Activated naive CD4-positive, alpha-beta T cell treated with anti-CD3 and anti-CD28 coated beads for 36 hours (primary cell): ENCODE measurements at places on chromosomes 1 and 21. TPM values are rescaled to one million over a fixed set of nuclear protein-coding genes. Genes with fewer than 3 reads are reported as not detected.

GRCh38 chr1:234921266-234922062 is 207.2 kb downstream of the TOMM20 start:
- no peaks in the 10 kb centered on the region for H3K36me3 ChIP-seq
- H3K4me3 ChIP-seq, result no peak overlapping the region

GRCh38 chr21:26448751-26449150 is 124.3 kb downstream of the CYYR1 start:
- no peaks in the 10 kb centered on the region for H3K4me1 ChIP-seq
- no peak overlapping the region for H3K4me3 ChIP-seq
- no peaks in the 10 kb centered on the region for H3K36me3 ChIP-seq
- no peak overlapping the region for H3K27ac ChIP-seq
- no peaks in the 10 kb centered on the region for H3K27me3 ChIP-seq

Gene HMGCS2
- total RNA-seq, result not detected

- H3K27me3 ChIP-seq, result no peaks in the 10 kb centered on the region
- H3K4me1 ChIP-seq, result peaks cover 54% of the 10 kb centered on the region
- DNase-seq, result peak; percentile 89
- peak overlapping the region; percentile 96 for H3K4me3 ChIP-seq
Observed at GRCh38 chr1:179883745-179884138, 1.7 kb downstream of the TOR1AIP1 start.

- H3K4me3 ChIP-seq, result no peak overlapping the region
- DNase-seq, result no peak
- no peaks in the 10 kb centered on the region for H3K4me1 ChIP-seq
- no peak overlapping the region for H3K27ac ChIP-seq
- H3K36me3 ChIP-seq, result no peaks in the 10 kb centered on the region
Observed at GRCh38 chr1:11626551-11626950, 27.7 kb downstream of the FBXO2 start.

Gene AMY1C
- not detected for total RNA-seq

- peaks cover 24% of the 10 kb centered on the region for H3K36me3 ChIP-seq
- peak; percentile 87 for DNase-seq
- H3K4me1 ChIP-seq, result peaks cover 67% of the 10 kb centered on the region
- H3K27ac ChIP-seq, result peak overlapping the region; percentile 93
- no peaks in the 10 kb centered on the region for H3K27me3 ChIP-seq
- peak overlapping the region; percentile 85 for H3K4me3 ChIP-seq
Observed at GRCh38 chr1:9629445-9630201, 21.9 kb upstream of the PIK3CD start.

Gene MR1
- total RNA-seq, result 25.0 TPM
